Right cardiac atrium (tissue), 5 donors: ENCODE measurements at places on chromosomes 2 and 18.

GRCh38 chr18:46265196-46266156 lies 161.3 kb downstream of the HAUS1 start:
- no peak for DNase-seq

- peak; percentile 87 for DNase-seq
Observed at GRCh38 chr2:227817850-227818674, 4.4 kb downstream of the CCL20 start.

GRCh38 chr18:65752625-65753325 lies 2.0 kb downstream of the CDH7 start:
- no peak for DNase-seq

DNA sequence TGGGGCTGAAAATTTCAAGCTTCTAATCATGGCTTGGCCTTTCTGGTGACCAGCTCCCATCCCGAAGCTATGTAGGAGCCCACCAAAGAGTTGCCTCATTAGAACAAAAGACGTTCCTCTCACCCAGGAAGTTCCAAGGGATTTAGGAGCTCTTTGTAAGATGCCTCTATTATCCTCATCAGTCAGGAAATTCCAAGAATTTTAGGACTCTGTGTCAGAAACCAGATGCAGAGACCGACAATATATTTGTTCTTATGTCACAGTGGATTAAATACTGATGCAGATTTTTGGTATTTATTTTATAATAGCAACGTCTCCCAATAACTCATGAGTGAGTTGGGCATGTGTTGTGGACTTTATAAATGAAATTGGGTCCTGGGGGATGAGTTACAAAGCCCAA lies 91.8 kb upstream of the SKOR2 start:
- no peak for DNase-seq

- no peak for DNase-seq
Observed at GRCh38 chr18:9577361-9577760, 37.0 kb downstream of the PPP4R1 start.

DNA sequence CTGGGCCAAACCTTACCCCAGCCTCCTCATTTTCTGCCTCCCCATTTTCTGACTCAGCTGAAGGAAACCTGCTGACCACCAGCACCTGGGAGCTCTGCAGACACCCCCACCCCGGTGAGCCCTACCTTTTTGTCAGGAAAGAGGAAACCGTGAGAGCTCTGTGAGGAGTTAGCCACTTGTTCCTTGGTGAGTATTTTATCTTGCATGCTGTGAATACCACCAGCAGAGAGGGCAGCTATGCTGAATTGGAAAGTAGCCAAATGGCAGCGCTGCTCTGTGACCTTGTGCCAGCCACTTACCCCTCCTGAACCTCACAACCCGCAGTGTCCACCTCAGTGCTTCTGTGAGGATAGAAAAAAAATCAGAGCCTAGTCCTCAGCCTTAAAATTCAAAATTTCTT lies 2.5 kb downstream of the MPPE1 start:
- DNase-seq = no peak

DNA sequence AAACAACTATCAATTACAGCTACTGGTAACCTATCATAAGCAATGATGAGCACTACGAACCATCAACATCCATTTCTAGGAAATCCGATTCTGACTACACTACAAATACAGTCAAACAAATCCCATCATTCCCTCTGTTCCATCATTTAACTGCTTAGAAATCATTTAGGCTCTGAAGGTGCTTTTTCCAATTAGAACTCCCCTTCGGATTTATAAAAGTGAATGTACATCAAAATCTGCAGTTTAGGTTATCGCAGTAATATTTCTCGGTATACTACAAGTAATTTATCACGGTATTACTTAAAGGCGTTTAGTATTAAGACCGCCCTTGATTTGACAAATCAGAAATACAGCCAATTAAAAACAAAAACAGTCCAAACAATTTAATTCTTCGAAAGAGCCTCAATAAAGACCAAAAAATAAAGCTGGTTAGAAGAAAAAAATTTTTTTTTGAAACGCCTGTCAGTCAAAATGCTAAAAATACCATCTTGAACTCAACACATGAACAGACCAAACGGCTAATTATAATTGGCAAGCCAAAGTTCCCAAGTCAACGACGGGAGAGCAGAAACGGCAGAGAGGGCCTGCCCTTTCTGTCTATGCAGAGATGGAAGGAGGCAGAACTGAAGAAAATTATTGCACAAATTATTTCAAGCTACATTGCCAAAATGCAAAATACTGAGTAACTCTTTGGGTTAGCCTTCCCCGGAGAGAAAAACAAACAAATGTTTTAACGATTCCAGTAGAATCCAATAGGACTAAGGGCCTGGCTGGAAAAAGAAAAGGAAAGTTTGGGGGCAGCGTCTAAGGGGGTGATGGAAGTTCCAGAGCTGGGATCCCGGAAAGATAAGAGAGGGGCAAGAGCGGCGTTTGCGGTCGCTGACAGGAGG lies 1.2 kb downstream of the VPS54 start:
- DNase-seq = no peak

- DNase-seq = no peak
Observed at GRCh38 chr2:181374781-181375675, 82.2 kb upstream of the ITGA4 start.

- no peak for DNase-seq
Observed at GRCh38 chr2:197238043-197238365, 72.6 kb downstream of the ANKRD44 start.

DNA sequence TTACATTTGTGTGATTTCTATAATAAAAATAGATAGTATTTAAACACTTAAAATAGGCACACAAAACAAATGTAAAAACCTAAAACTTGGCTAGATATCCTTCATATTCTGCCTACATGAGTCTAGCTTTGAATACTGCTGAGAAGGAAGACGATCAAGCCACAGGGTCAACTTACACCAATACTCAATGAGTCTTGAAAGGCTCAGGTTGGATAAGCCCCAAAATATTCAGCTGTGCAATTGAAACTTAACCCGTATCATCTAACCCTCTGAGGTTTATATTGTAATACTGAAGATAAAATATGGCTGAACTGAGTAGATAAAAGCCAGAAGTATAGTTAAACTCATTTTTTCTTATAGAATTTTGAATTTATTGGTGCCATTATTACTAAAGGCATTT lies 313.0 kb upstream of the NRXN1 start:
- DNase-seq = no peak

DNA sequence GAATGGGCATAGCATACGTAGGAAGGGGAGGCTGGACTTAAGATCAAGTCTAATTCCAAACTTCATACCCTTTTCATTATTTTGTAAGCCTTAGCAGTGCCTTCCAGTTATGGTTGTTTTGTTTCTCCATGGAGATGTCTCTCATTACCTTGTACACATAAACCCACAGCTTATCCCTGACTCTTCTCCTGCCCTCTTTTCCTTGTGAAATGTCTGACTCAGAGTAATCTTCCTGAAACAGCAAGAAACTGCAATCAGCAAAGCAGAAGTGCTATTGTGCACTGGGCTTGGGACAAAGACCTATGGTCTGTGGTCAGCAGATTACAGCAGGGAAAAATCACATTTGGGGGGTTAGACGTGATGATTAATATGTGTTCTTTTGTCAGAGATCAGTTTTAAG lies 176.7 kb downstream of the IKZF2 start:
- no peak for DNase-seq

DNA sequence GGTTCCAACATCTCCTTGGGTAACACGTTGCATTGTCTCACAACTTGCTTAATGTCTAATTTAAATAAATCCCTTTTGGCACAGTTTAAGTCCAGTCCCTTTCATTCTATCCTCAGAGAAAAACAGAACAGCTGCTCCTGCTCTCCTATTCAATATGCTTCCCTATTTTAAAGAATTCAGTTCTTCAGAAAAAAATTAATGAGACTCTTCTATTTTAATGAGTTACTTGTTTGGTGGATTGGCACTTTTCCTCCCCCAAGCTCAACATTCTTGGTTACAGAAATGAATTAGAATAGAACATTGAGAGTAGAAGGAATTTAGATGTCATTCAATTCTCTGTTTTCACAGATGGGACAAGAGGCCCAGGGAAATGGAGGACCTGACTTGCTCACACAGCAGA lies 116.9 kb upstream of the ATP8B1 start:
- DNase-seq = no peak

DNA sequence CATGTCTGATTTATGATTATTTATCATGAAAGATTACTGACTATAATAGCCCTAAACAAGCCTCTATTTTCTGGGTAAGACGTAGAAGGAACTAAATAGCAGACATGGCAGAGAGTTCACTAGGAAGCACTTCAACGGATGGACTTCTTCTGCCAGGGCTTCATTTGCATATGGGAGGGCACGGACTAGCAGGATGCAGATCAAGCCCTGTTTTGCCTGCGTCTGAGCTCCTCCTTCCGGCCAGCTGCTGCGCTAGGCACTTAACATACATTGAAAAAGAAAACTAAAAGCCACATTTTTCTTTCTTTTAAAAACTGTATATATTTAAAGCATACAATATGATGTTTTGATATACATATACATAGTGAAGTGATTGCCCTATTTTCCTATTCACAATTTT lies 340.0 kb upstream of the MEX3C start:
- DNase-seq = peak; percentile 11

GRCh38 chr2:85584354-85584856 lies at the start of gene VAMP5:
TSS of gene VAMP5 (plus strand) at chr2:85584431. CDS start at chr2:85584491, 60 bp downstream.
- DNase-seq = peak; percentile 82

DNA sequence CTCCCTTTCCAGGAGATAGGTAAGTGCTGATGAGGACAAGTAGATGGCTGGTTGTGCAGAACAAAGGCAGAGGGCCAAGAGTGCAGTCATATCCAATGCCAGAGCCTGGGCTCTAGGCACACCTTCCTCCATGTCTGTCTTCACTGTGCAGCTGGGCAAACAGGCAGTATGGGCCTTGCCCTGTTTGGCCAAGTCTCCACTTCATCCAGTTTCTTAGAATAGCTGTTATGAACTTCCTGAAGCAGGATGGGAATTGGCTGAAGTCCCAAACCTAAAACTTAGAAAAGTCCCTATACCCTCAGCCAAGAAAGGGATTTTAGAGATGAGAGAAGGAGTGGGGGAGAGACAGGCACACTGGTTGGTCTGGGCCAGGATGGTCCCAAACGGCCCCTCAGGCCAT lies 37.5 kb upstream of the CYP26B1 start:
- no peak for DNase-seq

GRCh38 chr18:22643731-22644130 lies 226.0 kb upstream of the CTAGE1 start:
- no peak for DNase-seq

- DNase-seq = no peak
Observed at GRCh38 chr2:119694845-119695521, 16.0 kb downstream of the TMEM177 start.

DNA sequence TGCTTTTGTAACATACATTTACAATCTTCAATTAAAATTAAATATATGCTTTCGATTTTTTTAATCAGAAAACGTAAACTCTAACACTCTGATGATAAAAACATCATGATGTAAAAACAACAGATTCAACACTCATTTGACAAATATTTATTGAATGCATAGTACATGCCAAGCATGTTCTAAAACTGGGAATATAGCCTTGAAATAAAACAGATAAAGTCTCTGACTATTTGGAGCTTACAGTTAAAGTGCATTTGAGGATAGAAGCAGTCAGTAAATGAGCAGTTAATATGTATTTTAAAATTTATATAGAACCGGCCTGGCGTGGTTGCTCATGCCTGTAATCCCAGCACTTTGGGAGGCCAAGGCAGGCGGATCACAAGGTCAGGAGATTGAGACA lies 47.8 kb downstream of the TMX3 start:
- no peak for DNase-seq
